Thoracic aorta (tissue), 2 donors: ENCODE measurements at places on chromosomes 11 and 22.

- no peaks in the 10 kb centered on the region for H3K4me1 ChIP-seq
- H3K27ac ChIP-seq: no peak overlapping the region
- DNase-seq: no peak
- no peaks in the 10 kb centered on the region for H3K36me3 ChIP-seq
Measured at GRCh38 chr22:35681454-35682052, 33.3 kb downstream of the APOL6 start.

DNA sequence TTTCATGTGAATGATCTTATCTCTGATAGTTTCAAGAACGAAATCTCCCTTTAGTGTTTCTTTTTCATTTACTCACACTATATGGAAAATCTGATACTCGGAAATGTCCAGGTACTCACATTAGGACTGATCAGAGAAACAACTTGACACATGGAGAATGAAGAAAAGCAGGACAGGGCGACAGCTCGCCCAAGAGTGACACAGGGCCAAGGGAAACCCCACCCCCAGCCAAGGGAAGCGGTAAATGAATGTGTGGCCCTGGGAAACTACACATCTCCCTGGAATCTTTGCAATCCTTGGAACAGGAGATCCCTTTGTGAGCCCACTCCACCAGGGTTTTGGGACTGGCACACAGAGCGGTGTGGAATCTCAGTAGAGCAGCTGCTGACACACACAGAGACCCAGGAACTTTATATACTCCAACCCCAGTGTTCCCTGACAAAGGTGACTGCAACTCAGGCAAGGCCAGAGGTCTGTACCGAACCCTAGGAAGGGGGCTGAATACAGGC lies 303.7 kb upstream of the ARHGAP42 start:
- H3K27ac ChIP-seq: no peak overlapping the region
- H3K4me3 ChIP-seq: no peak overlapping the region
- H3K4me1 ChIP-seq: no peaks in the 10 kb centered on the region
- DNase-seq: no peak
- no peaks in the 10 kb centered on the region for H3K27me3 ChIP-seq

GRCh38 chr11:12214751-12215150 lies 104.4 kb downstream of the MICAL2 start:
- DNase-seq: no peak
- H3K4me3 ChIP-seq: no peak overlapping the region
- H3K27ac ChIP-seq: peak overlapping the region; percentile 86
- H3K4me1 ChIP-seq: peaks cover 12% of the 10 kb centered on the region
- peaks cover 75% of the 10 kb centered on the region for H3K36me3 ChIP-seq
- no peaks in the 10 kb centered on the region for H3K27me3 ChIP-seq

DNA sequence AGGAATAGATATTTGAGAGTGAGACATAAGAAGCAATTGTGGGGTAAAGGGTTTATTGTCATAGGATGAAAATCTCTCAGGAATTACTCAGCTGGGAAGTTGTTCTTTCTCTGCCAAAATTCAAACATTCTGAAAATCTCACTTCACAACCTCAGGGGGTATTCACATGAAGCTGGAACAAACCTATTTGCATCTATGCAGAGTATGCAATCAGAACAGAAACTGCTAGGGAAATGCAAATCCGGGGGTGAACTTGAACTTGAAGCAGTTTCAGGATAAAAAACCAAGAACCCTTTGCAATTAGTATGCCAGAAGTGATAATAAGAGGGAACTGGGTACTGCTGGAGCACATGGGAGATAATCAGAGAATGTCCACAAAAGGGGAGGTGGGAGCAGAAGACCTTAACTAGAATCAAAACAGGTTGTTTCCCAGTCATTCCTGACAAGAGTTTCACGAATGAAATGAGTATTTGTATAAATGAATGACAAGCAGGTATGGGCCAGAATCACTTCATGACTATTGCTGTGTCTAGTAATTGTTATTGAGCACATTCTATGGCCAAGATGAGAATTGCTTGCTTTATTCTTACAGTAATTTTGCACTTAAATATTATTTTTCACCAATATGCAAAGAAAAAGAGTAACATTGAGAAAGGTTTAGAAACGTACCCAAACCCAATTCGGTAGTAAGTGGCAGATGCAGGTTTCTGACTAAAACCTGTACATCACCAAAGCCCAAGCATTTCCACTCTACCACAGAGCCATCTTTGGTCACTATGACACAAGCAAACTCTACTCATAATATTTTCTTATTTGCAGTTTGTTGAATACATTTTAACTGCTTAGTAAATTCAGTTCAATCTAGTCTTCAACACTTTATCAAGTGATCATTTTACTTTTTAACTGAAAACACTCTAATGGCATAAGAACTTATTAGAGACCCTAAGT lies 61.8 kb upstream of the UBASH3B start:
- no peak overlapping the region for H3K27ac ChIP-seq
- H3K36me3 ChIP-seq: no peaks in the 10 kb centered on the region
- no peak for DNase-seq
- no peaks in the 10 kb centered on the region for H3K27me3 ChIP-seq

DNA sequence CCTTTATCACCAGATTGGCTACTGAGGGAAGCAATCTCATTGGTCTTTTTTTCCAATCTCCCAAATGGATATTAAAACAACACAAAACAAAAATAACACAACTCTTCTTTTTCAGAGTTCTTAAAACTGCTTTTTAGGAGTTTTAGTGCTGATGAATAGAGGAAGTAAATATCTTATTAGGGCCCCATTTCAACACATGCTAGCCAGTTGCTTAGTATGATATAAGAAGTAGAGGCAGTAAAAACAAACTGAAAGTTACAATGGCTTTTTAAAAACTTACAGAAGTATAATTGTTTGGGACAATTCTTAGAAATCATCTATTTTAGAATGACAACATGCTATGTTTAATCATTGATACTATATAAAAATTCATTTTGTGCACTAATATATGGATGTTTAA lies 3.4 kb downstream of the C11orf71 start:
- H3K4me1 ChIP-seq: peaks cover 20% of the 10 kb centered on the region
- DNase-seq: no peak
- H3K27me3 ChIP-seq: no peaks in the 10 kb centered on the region
- H3K4me3 ChIP-seq: no peak overlapping the region
- no peak overlapping the region for H3K27ac ChIP-seq

- no peak overlapping the region for H3K4me3 ChIP-seq
- no peaks in the 10 kb centered on the region for H3K27me3 ChIP-seq
Measured at GRCh38 chr22:27542602-27543001, 259.0 kb downstream of the MN1 start.

DNA sequence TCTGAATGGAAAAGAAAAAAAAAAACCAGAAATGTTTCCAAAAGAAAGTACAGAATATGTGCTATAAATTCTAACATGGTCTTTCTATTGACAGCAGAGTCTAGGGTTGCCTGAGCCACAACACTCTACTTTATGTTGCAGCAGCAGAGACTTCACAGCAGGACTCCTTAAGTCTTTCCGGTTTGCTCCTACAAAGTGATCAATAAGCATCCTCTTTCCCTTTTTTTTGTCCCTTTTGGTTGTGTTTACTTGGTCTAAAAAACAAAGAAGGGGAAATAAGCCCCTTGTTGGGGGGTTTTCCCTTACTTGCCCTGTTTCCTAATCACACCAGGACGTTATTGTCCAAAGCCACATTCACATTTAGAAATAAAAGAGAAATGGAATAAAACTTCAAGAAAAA lies 163.1 kb upstream of the MPPED2 start:
- no peak overlapping the region for H3K27ac ChIP-seq
- H3K36me3 ChIP-seq: no peaks in the 10 kb centered on the region
- DNase-seq: no peak
- no peaks in the 10 kb centered on the region for H3K27me3 ChIP-seq
- no peaks in the 10 kb centered on the region for H3K4me1 ChIP-seq
- H3K4me3 ChIP-seq: no peak overlapping the region

DNA sequence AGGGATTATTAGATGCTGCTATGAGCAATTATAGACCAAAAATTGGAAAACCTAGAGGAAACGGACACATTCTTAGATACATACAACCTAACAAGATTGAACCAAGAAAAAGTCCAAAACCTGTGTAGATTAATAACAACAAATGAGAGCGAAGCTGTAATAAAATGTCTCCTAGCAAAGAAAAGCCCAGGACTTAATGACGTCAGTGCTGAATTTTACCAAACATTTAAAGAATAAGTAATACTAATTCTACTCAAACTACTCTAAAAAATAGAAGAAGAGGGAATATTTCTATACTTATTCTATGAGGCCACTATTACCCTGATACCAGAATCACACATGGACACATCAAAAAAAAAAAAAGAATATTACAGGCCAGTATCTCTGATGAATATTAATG lies 309.5 kb upstream of the ANO5 start:
- DNase-seq: no peak
- no peaks in the 10 kb centered on the region for H3K27me3 ChIP-seq
- no peaks in the 10 kb centered on the region for H3K4me1 ChIP-seq
- no peaks in the 10 kb centered on the region for H3K36me3 ChIP-seq

- H3K36me3 ChIP-seq: peaks cover 5% of the 10 kb centered on the region
- peak overlapping the region; percentile 89 for H3K27ac ChIP-seq
- H3K4me1 ChIP-seq: peaks cover 18% of the 10 kb centered on the region
- peak overlapping the region; percentile 83 for H3K4me3 ChIP-seq
- no peaks in the 10 kb centered on the region for H3K27me3 ChIP-seq
Measured at GRCh38 chr11:66478729-66479393, 1.4 kb upstream of the DPP3 start.

DNA sequence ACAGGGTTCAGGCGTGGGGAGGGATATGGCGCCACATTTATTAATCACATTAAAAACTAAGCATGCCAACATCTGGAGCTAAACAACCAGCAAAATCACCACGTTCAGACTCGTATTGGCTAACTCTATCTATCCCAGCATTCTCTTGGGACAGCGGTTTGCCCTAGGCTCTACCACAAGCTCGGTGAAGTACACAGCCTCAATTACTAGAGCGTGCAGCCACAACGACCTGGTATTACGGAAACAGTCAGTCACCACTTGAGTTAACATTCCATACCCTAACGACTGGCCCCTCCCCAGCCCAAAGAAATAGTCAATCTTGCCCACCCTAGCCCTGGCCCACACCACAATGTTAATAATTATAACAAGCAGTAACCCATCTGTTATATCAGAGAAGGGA lies 32.1 kb downstream of the APOL5 start:
- H3K27me3 ChIP-seq: no peaks in the 10 kb centered on the region
- no peak for DNase-seq
- H3K36me3 ChIP-seq: peaks cover 10% of the 10 kb centered on the region
- no peak overlapping the region for H3K27ac ChIP-seq
- no peak overlapping the region for H3K4me3 ChIP-seq

- no peak for DNase-seq
- no peaks in the 10 kb centered on the region for H3K27me3 ChIP-seq
- no peaks in the 10 kb centered on the region for H3K36me3 ChIP-seq
- no peaks in the 10 kb centered on the region for H3K4me1 ChIP-seq
Measured at GRCh38 chr22:43625242-43625641, 186.9 kb downstream of the EFCAB6 start.

DNA sequence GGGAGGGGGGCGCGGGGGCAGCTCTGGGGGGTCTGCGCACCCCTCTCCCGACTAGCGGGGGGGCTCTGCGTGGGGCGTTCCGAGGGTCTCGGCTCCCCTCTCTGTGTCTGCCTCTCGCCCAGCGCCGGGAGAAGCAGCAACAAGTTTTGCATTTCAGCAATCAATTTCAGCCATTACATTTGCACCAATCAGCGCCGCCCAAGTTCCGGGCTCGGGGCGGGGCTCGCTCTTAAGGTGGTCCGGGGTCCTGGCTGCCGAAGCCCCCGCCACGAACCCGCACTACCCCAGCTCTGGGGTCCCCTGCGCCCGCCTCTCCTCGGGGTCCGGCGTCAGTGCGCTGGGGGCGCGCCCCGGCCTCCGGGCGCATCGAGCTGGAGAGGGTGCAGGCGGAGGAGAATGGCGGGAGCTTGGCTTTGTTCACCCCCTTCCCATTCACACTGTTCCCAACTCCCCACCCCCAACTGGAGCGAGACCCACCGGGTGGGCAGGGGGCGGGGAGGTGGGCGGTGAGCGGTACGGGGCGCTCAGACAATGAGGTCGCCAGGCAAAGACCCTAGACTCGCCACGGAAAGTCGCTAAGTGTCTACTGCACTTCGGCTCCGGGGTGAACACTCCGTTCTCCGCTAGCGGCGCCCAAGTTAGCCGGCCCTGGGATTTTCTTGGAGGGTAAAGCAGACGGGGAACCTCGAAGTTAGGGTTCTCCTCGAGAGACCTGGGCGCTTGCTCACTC lies at the start of gene MN1:
TSS of gene MN1 (minus strand) at position 141 of the 730 bp plus-strand sequence. CDS start 1,213 bp downstream, outside the sequence.
- H3K27ac ChIP-seq: peak within 1 kb of the TSS; percentile 78
- H3K4me1 ChIP-seq: peaks cover 7% of the 10 kb centered on the region
- DNase-seq: no peak
- peak within 1 kb of the TSS; percentile 84 for H3K4me3 ChIP-seq

- H3K4me3 ChIP-seq: no peak overlapping the region
- no peaks in the 10 kb centered on the region for H3K4me1 ChIP-seq
- H3K36me3 ChIP-seq: no peaks in the 10 kb centered on the region
- no peak overlapping the region for H3K27ac ChIP-seq
- no peaks in the 10 kb centered on the region for H3K27me3 ChIP-seq
- no peak for DNase-seq
Measured at GRCh38 chr22:47929073-47929472, 1166.6 kb downstream of the TBC1D22A start.

DNA sequence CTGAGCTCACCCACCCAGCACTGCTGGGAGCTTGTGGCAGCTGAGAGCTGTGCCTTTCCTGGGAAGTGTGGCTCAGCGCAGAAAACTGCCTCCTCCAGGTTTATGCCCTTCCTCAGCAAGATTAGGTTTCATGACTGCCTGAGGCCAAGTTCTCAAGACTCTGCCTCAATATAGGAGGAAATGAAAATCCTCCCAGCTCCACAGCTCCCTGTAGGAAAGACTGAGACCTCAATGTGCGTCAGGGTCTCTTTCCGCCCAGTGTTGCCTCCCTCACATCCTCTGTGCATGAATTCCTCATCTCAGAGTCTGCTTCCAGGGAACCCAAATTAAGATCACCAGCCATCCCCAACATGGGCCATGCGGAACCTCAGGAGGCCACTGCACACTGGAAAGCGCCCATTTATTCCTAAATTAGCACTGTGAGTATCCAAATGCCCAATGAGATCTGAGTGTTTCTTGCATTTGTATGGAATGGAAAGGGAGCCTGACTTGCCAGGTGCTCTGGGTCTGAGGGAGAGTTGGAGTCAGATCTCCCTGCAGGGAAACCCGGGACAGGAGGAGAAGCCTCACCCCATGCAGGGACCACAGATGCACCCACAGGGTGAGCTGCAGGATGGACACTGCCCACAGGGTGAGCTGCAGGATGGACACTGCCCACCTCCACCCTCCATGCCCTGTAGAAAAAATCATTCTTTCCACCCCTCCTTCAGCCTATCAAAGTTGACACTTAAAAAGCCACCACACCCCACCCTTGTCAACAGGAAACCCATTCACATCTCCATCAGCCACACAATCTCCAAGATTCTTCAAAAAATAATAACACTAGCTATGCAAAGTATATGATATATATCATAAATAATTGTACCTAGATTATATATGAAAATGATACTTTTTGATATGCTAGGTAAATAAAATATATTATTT lies 97.4 kb upstream of the IGLL5 start:
- H3K27ac ChIP-seq: no peak overlapping the region
- H3K36me3 ChIP-seq: no peaks in the 10 kb centered on the region
- DNase-seq: no peak
- H3K27me3 ChIP-seq: no peaks in the 10 kb centered on the region
- H3K4me1 ChIP-seq: no peaks in the 10 kb centered on the region
- H3K4me3 ChIP-seq: no peak overlapping the region

GRCh38 chr22:38040953-38041759 lies 16.0 kb upstream of the PICK1 start:
- H3K36me3 ChIP-seq: no peaks in the 10 kb centered on the region
- no peak overlapping the region for H3K4me3 ChIP-seq
